ENCODE measurements at places on chromosomes 12 and 14.
A peak's percentile ranks its signal among the peaks of the same experiment; 100 is the strongest.

- DNase-seq, result no peak
Measured at GRCh38 chr14:96710060-96710666, 87.0 kb upstream of the VRK1 start.

GRCh38 chr12:18851271-18851670, 113.4 kb downstream of the CAPZA3 start:
- DNase-seq, result no peak

DNA sequence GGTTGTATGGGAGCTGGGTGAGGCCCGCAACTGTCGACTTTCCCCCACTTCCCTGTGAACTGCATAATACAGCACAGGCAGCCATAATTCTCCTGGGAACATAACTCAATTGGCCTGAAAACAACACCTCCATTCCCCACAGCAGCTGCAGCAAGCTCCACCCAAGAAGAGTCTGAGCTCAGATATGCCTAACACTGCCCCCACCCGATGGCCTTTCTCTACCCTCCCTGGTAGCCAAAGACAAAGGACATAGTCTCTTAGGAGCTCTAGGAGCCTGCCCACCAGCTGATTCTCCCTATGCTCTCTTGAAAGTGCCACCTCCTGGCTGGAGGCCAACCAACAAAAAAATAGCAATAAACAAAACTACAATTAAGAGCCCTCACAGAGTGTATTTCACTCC, 542.7 kb upstream of the LMO3 start:
- no peak for DNase-seq

GRCh38 chr14:95300002-95300696, 19.6 kb downstream of the CLMN start:
- no peak for DNase-seq

DNA sequence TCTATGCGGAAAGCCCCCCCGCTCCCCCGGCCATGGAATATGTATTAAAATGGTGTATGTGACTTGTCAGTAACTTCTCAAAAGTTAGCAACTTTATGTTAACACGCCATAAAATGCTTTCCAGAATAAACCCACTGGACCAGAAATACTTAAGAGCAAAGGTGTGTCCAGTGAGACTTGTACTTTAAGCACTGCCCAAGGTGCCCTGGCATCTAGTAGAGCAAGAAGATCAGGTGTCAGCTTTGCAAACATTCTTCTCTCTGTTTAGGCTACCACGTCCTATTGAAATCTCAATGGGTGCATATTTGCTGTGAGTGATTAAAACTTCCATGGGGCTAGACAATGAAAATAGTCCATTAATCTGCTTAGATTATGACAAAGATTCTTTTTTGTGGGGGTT, 201.2 kb downstream of the ESR2 start:
- no peak for DNase-seq

GRCh38 chr14:90562652-90563051, 165.8 kb downstream of the CALM1 start:
- DNase-seq, result no peak

DNA sequence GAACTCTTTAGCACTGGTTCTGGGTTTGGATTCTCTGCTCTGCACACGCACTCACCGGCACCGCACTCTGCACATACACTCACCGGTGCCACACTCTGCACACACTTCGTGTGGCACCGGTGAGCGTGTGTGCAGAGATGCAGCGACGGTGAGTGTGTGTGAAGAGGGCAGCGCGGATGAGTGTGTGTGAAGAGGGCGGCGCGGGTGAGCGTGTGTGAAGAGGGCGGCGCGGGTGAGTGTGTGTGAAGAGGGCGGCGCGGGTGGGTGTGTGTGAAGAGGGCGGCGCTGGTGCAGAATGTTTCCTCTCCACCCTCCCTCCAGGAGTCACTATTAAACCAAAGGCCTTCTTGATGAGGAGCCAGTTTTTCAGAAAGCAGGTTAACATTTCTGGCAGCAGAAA, 49.2 kb upstream of the MMP17 start:
- DNase-seq, result no peak

- no peak for DNase-seq
Measured at GRCh38 chr12:124368421-124369032, 73.6 kb downstream of the RFLNA start.

DNA sequence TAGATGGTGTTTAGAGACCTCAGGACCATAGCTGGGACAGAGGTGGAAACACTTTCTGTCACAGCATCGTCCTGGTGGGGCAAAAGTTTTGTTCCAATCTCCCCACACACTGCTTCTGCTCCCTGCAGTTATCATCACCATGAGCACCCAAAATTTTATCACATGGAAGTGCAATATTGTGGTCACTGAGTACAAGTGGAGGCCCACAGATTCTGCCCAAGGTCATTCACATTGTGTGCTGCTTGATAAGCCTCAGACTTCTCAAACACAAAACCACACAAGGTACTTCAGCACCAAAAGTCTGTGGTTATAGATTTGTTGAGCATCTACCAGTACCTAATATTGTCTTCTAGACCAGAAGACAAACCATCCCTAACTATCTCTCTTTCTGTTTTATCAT, 554 bp upstream of the KRT77 start:
- no peak for DNase-seq

DNA sequence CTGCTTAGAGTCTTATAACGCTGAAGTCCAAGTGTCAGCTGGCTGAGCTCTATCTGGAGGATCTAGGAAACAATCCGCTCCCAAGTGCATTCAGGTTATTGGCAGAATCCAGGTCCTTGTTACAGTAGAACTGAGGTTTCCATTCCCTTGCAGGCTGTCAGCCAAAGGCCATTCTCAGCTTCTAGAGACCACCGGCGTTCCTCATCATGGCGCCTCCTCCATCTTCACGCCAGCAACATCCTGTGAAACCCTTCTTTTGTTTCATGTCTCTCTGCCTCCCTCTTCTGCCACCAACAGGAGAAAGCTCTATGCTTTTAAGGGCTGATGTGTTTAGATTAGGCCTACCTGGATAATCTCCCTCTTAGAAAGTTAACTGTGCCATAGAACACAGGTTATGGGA, 133.0 kb upstream of the RASSF8 start:
- no peak for DNase-seq

- peak; percentile 2 for DNase-seq
Measured at GRCh38 chr12:48351022-48351708, 446 bp upstream of the ZNF641 start.

- no peak for DNase-seq
Measured at GRCh38 chr12:111029732-111030131, 109.4 kb upstream of the MYL2 start.

DNA sequence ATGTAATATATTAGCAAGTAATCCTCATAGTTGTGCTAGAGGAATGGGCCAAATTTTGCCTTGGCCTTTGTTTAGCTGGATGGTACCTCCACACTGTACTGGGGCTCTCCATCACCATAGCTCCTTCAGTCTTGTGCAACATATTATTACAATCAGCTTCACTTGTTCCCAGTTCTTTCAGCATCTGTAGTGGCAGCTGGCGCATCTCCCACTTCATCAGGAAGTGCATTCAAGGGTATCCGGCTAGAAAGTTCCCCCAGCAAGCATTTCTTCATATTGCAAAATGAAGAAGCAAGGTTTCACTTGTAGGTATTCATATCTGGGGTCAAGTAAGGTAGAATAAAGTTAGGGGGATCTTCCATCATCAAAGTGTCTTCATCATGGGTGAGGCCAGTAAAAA, 123.7 kb downstream of the IGF1 start:
- DNase-seq, result no peak

- DNase-seq, result no peak
Measured at GRCh38 chr14:38310420-38310995, 54.6 kb upstream of the CLEC14A start.

DNA sequence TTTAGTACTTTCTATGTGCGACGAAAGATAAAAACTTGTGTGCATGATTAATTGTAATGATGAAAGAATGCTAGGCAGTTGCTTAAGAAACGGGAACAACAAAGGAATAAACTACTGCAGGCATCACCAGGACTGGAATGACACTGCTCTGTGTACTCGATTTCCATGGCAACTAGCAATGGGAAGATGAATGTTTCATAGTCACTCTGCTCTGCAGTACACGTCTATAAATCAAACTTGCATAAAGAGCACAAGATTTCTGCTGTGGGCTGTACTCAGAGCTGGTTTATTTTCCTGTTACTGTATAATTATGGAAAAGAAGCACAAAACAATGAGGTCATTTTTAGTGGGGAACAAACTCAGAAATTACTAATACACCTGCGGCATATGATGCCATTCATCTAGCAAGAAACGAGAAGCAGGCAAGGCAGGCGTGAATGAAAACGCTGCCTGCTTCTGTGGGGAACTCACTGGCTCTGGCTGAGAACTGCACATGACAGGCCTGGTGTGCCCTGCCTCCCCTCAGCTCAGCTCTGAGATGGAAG, 41.8 kb downstream of the EFCAB11 start:
- DNase-seq, result no peak

DNA sequence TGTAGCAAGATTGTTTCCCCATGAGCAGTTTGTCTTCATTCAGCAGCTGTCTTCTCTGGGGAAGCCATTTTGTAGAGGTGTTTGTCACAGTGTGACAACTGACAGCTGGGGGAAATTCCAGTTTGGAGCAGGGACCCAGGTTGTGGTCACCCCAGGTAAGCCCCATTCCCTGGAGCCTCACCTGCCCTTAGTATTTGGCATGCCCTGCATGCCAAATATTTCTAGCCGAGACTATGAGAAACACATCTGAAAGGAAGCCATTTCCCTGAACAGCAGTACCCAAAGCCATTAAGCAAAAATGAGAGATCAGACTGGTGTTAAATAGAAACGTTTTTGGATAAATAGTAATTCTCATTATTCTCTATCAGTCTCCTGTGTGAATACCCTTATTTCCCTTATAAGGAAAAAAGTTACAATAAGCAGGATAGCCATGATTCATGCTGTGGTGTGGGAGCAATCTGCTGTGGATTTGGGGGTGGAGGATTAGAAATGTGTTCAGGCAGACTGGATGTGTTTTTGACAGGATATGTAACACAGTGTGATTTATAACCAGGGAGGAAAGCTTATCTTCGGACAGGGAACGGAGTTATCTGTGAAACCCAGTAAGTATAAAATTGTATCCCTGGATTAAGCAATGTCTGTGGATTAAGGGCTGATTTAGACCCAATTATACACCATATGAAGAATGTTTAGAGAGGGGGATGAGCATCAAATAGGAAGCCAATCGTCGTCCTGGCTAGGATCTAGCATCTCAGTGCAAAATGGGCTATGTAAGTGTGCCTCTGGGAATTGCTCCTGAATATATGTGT, 68.9 kb downstream of the DAD1 start:
- no peak for DNase-seq

DNA sequence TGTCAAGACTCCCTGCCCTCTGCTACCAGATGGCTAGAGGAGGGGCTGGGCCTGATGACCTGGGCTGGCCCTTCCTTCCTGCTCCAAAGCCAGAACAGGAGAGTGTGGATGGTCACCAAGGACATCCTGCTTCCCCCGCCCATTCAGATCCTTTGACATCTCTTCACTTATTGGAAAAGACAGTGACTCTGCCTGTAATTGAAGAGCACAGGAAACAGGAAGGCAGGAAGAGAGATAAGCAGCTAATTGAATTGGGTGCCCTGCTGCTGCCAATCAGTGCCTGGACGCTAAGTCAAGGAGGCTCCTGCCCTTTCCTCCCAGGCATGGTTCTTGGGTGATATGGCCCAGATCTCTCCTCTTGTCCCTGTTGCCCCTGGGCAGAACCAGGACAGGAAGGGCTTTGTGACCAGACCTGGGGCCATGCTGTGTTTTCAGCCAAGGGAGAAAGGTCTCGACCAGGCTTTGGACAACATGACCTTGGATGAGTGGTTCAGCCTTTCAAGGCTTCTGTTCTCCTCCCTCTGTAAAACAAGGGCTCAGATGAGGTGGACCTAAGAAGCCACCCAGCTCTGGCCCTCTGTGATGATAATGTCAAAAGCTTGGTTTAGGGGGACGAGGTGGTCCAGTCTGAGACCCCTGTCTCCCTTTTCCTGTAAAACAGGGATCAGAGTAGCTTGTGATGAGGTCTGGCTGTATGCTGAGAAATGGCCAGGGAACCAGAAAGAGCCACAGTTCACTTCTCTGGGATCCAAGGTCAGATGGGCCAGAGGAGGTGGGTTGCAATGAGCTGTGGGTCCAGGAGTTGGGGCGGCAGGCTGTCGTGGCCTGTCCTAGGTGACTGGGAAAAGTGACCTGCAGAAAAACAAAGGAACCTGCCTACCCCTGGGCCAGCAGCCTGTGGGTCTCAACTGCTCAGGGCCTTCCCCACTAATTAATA, 38.8 kb downstream of the FAM222A start:
- no peak for DNase-seq

- no peak for DNase-seq
Measured at GRCh38 chr14:78363008-78363407, 192.8 kb downstream of the NRXN3 start.

- DNase-seq, result no peak
Measured at GRCh38 chr12:99079811-99080210, 434.7 kb downstream of the APAF1 start.

DNA sequence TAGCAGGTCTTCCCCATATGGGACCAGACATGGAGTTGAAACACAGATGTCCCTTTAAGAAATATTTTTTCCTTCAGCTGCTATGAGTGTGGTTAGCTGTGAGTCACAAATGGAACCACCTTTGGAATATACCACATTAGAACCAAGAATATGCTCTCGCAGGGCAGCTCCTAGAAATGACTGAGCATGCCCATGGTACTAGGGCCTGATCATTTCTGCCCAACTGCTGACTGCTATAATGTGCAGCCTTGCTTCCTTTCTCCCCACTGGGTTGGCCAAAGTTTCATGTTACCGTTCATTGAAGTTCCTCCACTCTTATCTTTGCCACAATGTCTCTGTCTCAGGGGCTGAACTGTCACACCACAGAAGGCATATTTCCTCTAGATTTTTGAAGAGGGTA, 1074.6 kb downstream of the FLRT2 start:
- DNase-seq, result no peak

DNA sequence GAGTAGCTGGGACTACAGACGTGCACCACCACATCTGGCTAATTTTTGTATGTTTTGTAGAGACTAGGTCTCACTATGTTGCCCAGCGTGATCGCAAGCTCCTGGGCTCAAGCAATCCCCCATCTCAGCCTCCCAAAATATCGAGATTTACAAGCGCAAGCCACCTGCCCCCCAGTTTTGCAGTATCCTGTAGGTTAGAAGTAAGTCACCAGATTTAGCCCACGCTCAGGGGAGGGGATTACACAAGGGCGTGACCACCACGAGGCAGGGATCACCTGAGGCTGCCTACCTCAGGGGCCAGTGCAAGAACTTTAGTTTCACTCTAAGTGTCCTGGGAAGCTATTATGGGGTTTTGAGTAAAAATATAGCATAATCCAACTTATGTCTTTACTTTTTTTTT, 39.2 kb upstream of the PLEKHG6 start:
- DNase-seq, result no peak

GRCh38 chr12:29415111-29415510, 34.1 kb upstream of the ERGIC2 start:
- no peak for DNase-seq

GRCh38 chr14:35661875-35662274, 127.9 kb downstream of the INSM2 start:
- DNase-seq, result no peak

- peak; percentile 34 for DNase-seq
Measured at GRCh38 chr12:6613015-6613775, 6.0 kb upstream of the CHD4 start.

GRCh38 chr12:10673659-10674384, at the start of gene STYK1:
TSS of gene STYK1 (minus strand) at chr12:10674052. CDS start at chr12:10634618, 39,434 bp downstream.
- DNase-seq, result peak; percentile 40

DNA sequence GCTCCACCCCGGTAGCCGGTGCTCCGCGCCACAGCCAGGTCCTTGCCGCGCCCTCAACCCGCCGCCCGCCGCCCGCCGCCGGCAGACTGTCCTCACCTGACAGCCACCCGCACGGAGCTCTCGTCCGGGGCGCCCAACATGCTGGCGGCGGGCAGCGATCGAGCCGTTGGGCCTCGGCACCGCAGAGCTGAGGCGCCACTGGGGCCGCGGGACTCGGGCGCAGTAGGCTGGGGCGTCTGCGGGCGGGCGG, 164 bp downstream of the KIF21A start:
- no peak for DNase-seq
